Transverse colon (tissue), 4 donors: ENCODE measurements at places on chromosomes 11 and 22. TPM values are rescaled to one million over a fixed set of nuclear protein-coding genes. Genes with fewer than 3 reads are reported as not detected.
A peak's percentile ranks its signal among the peaks of the same experiment; 100 is the strongest.

GRCh38 chr11:71946144-71946571, 17.3 kb downstream of the RNF121 start:
- DNase-seq: no peak

GRCh38 chr11:78489184-78489583, 71.6 kb upstream of the GAB2 start:
- no peak for DNase-seq

The FOSL1 gene
- not detected for total RNA-seq

The KCNJ1 gene
- total RNA-seq: not detected

GRCh38 chr11:27312110-27312509, 50.9 kb downstream of the CCDC34 start:
- no peak for DNase-seq

GRCh38 chr11:72218251-72218745, 1.7 kb downstream of the FOLR2 start:
- DNase-seq: no peak

DNA sequence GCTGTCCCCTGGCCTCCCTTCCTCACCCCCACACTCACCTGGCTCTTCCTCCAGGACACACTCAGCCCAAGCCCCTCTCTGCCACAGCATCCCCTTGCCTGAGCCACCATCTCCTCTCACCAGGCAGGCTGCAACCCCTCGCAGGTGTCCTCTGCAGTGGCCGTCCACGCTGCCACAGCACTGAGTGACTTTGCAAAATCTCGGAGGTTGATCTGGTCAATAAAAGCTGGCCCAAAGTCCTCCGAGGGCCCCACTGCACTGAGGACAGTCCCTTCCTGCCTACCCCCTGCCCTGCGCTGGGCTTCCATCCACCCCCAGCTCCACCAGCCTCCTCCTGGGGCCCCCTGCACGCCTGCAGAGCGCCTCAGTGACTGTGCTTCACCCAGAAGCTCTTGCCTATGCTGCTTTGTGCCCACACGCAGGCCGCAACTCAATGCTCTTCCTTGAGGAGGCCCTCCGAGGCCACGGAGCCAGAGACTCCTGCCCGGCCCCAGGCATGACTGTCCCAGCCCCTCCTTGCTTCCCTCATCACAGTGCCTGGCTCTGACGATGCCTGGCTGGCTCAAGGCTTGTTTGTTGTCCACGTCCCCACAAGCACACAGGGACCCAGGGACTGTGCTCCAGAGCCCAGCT, 30.8 kb upstream of the SLC22A12 start:
- peak; percentile 1 for DNase-seq

DNA sequence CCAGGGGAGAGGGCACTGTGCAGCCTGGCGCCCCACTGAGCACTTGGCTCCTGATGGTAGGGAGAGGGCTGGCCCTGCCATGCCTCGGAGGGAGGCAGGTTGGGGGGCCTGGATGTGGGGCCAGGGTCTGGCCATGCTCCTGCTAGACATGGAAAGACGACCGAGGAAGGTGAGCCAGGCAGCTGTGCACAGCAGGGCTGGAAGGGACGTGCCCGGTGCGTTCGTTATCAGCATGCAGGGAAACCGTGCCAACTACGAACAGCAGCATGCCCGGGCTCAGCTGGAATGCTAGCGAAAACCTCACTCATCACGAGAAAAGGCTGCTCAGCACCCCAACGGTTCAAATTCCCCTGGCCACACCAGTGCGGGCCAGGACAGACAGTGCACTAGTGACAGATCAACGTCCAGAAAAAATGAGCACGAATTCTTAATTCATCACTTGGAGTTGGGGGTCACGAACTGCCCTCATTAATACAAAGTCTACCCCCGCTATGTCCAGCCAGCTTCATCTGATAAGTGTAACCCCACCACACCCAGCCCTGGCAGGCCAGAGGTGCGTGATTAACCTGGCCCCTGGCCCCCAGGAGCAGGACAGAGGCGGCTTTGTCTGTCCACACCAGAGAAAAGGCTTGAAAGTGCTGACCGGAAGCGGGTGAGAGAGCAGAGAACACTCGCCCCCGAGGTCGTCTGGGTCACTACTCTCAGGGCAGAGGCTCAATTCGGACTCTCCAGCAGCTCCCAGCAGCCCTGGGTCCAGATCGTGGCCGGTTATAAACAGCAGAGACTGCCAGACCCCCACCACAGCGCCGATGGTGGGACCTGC, 84.2 kb downstream of the CELSR1 start:
- no peak for DNase-seq

The SCUBE1 gene
- total RNA-seq: 2.2 TPM

The SEC14L6 gene
- total RNA-seq: not detected

DNA sequence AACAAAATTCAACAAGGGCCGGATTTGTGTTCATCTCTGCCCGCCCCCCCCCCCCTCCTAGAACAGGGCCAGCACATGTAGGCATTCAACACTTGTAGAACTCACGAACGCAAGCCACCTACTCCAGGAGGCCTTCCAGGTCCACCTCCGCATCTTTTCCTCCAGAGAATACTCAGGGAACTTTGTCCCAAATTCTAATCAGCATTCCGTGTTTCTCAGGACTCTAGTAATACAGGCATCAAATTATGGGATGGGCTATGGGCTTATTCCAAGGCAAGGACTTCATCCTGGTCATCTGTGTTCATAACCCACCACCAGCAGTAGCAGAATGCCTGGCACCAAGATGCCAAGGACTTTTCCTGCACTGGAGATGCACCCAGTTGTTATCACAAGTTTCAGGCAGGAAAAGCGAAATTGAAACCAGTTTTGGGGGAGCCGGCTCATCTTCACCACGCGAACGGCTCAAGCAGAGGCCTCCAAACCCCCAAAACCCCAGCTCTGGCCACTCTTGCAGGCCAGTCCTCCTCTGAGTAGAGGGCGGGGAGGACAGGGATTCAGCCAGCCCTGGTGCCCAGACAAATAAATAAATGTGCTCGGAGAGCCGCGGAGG, 462 bp downstream of the UBE2L6 start:
- DNase-seq: peak; percentile 34

DNA sequence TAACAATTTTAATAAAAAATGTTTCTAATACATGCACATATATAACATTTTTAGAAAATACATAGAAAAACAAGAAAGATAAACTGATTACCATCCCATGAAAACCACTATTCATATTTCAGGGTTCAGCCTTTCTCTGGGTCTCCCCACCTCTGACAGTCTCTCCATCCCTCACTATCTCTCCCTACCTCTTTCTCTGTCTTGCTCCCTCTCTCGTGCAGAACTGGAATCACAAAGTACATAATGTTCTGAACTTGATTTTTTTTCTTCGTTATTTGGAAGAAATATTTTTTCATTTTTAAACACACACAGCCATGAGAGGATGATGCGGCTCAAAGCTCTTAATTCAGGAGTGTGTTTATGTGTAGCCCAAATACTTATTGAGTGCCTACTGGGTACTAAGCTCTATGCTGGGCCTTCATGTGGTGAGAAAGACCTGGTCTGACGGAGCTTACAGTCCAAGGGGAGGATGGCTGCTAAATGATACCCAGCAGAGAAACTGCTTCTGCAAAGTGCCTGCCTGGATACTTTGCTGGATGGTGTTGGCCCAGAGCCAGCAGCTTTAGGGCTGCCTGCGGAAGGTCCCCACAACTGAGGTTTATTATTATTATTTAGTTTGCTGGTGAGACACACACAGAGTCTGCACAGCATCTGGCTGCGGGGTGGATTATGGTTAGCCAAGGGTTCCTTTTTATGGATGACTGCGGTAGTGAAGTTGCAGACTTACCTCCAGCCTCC, 42.6 kb downstream of the SC5D start:
- no peak for DNase-seq

DNA sequence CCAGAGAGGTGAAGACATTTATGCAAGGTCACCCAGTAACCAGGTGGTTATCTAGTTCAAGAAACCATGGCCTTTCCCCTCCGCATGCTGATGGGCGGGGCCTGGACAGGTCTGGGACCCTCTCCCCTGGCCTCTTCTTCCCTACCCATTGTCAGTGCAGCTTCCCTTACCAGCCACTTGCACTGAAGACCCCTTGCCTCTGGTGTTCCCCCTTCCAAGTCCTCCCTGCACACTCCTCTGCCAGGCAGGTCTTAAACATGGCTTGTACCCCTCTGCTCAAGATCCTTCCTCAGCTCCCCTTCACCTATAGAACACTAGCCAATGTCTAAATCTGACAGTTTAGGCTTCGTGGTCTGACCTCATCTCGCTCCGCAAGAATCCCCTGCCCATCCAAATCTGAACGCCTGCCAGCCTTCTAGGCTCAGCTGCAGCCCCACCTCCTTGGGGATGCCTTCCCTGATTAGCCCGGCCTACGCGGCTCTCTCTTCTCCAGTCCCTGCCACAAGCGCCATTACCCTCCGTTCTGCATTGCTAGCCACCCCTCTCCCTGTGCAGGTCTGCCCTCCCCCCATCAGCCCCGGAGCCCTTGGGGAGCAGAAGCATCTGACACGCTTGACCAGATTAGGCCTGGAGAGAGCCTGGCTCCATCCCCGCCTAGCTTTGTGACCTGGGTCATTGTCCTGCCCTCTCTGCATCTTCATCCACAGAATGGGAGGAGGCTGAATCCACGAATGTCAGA, 213.8 kb downstream of the DSCAML1 start:
- no peak for DNase-seq

DNA sequence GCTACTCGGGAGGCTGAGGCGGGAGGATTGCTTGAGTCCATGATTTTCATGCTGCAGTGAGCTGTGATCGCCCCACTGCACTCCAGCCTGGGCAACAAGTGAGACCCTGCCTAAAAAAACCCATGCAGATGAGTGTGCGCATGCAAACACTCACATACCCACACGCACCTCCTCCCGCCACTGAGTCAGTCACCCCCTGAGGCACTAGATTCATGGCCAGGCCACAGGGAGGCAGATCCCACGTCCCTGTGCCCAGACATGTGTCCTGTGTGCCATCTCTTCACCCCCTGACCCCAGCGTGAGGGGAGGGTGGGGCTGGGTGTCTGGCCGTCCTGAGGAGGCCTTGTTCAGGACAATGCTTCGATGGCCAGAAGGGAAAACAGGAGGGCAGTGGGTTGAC, 15.5 kb downstream of the RELT start:
- no peak for DNase-seq

DNA sequence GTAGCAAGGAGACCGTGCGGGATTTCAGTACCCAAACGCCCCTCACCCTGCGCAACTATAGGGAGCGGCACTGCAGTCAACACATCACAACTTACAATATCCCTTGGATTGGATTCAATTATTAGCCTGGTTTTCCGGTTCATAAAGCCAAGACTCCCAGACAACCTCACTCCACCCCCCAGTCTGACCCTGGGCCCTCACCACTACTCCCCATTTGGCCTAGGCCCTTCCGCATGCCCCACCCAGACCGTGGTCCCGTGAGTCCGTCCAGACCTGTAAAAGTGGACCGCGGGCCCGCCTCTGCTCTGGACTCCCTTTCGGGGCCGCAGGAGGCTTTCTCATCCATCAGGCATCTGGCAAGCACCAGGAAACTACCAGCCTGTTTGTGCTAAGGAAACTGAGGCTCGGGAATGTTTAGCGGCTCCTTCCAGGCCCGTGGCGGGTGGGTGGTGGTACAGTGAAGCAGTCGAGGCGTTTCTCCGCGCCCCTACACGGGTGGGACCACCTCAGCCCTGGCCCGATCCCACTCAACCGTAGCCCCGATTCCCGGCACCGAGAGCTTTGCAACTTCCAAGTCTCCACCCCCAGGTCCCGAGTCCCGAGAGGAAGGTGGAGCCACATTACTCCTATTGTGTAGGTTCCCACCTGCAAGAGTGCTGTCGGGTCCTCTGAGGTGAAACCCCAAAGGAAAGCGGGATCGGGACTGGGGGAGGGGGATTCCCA, 679 bp upstream of the DPP3 start:
- peak; percentile 55 for DNase-seq

The SCUBE2 gene
- 14.3 TPM for total RNA-seq

The ARHGEF17 gene
- total RNA-seq: 44.9 TPM

DNA sequence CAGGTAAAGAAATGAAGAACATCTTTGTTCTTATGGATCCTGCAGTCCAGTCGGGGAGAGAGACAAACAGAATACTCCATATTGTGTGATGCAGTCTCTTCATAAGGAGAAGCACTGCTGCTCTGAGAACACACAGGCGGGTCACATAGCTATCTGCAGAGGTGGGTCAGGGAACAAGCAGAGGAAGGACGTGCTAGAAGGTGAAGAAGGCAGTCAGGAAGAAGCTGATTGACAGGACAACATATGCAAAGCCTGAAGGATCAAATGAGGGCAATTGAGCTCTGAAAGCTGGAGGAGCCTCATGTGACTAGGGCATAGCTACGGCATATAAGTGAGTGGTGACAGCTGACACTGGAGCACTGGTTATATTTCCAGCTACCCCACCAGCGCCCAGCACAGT, 122.5 kb downstream of the OPCML start:
- DNase-seq: no peak

DNA sequence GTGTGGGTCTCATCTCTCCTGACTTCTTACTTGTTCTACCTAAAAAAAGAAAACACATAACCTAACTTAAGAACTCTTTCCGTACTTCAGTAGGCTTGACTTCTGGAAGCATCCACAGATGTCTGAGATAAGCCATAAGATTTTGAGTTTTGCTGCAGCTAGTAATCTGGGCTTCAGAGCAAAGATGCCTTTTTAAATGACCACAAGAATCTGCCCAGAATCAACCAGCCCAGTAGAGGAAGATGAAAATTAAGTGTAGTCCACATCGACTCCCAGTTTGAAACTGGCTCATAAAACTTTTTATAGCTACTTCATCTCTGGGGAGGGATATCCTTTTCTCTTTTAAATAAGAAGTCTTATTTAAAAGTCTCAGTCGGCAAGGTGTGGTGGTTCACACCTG, 10.7 kb downstream of the DENND5A start:
- DNase-seq: no peak
